IMR-90 (cell line): ENCODE measurements at places on chromosomes 16 and 17. TPM values are rescaled to one million over a fixed set of nuclear protein-coding genes. Genes with fewer than 3 reads are reported as not detected.

DNA sequence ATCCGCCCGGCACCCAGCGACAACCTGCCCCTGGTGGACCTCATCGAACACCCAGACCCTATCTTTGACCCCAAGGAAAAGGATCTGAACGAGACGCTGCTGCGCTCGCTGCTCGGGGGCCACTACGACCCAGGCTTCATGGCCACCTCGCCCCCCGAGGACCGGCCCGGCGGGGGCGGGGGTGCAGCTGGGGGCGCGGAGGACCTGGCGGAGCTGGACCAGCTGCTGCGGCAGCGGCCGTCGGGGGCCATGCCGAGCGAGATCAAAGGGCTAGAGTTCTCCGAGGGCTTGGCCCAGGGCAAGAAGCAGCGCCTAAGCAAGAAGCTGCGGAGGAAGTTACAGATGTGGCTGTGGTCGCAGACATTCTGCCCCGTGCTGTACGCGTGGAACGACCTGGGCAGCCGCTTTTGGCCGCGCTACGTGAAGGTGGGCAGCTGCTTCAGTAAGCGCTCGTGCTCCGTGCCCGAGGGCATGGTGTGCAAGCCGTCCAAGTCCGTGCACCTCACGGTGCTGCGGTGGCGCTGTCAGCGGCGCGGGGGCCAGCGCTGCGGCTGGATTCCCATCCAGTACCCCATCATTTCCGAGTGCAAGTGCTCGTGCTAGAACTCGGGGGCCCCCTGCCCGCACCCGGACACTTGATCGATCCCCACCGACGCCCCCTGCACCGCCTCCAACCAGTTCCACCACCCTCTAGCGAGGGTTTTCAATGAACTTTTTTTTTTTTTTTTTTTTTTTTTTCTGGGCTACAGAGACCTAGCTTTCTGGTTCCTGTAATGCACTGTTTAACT is 1.0 kb downstream of the NOG start:
- no peaks in the 10 kb centered on the region for H3K36me3 ChIP-seq
- DNase-seq, result peak; percentile 10
- peaks cover 13% of the 10 kb centered on the region for H3K4me1 ChIP-seq
- peak overlapping the region; percentile 68 for H3K4me3 ChIP-seq

Gene NPIPA8
- 16.3 and 17.6 TPM in 2 replicates for polyA plus RNA-seq

- no peaks in the 10 kb centered on the region for H3K36me3 ChIP-seq
- H3K4me3 ChIP-seq, result no peak overlapping the region
- no peak overlapping the region for H3K27ac ChIP-seq
- H3K27me3 ChIP-seq, result peaks cover 5% of the 10 kb centered on the region; the same call in 1 of the 2 replicates
- peaks cover 6% of the 10 kb centered on the region; the same call in 1 of the 2 replicates for H3K4me1 ChIP-seq
- DNase-seq, result peak; percentile 68
These were observed 151.0 kb downstream of the IRX3 start for GRCh38 chr16:54135361-54136275.

DNA sequence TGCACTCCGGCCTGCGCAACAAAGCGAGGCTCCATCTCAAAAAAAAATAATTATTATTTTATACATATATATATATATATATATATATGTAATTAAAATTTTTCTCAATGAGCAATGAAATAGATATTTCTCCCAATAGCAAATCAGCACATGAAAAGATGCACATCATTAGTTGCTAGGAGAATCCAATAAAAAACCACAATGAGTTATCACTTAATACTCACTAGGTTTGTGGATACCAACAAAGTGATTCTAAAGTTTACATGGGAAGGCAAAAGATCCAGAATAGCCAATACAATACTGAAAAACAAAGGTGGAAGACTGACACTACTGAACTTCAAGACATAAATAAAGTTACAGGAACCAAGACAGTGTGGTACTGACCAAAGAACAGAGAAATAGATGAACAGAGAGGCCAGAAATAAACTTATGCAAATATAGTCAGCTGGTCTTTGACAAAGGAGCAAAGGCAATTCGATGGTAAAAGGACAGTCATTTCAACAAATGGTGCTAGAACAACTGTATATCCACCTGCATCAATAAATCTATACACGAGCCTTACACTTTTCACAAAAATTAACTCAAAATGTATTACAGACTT is 13.6 kb downstream of the SMG6 start:
- H3K27me3 ChIP-seq, result no peaks in the 10 kb centered on the region
- no peak overlapping the region for H3K27ac ChIP-seq
- H3K4me1 ChIP-seq, result peaks cover 4% of the 10 kb centered on the region; the same call in 1 of the 2 replicates
- peak; percentile 40 for DNase-seq
- H3K4me3 ChIP-seq, result no peak overlapping the region

Gene SCGB1C2
- not detected in 2 replicates for polyA plus RNA-seq

- H3K27me3 ChIP-seq, result no peaks in the 10 kb centered on the region
- H3K36me3 ChIP-seq, result no peaks in the 10 kb centered on the region
- H3K4me1 ChIP-seq, result no peaks in the 10 kb centered on the region
- H3K4me3 ChIP-seq, result no peak overlapping the region
These were observed 88.9 kb downstream of the SDK2 start for GRCh38 chr17:73555199-73555960.

- no peaks in the 10 kb centered on the region for H3K4me1 ChIP-seq
- H3K4me3 ChIP-seq, result no peak overlapping the region
- H3K27ac ChIP-seq, result no peak overlapping the region
- no peaks in the 10 kb centered on the region for H3K36me3 ChIP-seq
- DNase-seq, result no peak
These were observed 13.4 kb upstream of the MEIOC start for GRCh38 chr17:44642834-44643233.

DNA sequence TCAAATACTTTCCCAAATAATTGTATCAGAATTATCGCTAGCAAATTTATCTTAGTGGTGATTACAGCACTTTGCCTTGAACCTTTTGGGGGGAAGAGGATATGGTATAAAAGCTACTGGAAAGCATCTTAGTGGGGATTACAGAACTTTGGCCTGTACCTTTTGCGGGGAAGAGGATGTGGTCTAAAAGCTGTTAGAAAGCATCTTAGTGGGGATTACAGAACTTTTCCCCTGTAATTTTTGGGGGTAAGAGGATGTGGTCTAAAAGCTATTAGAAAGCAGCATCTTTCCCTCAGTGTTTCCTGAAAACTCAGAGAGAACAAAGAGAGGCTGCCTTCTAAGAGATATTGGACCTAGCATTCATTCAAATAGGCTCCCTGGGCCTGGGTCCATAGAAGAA is 4.1 kb downstream of the SLFN12 start:
- H3K4me1 ChIP-seq, result peaks cover 4% of the 10 kb centered on the region; the same call in 1 of the 2 replicates
- H3K4me3 ChIP-seq, result no peak overlapping the region
- no peaks in the 10 kb centered on the region; the same call in 1 of the 2 replicates for H3K36me3 ChIP-seq
- no peak for DNase-seq
- no peak overlapping the region for H3K27ac ChIP-seq
